Sigmoid colon (tissue), 7 donors: ENCODE measurements at places on chromosomes 6 and 20. TPM values are rescaled to one million over a fixed set of nuclear protein-coding genes. Genes with fewer than 3 reads are reported as not detected.

DEFB124 gene
- total RNA-seq: not detected

C6orf58 gene
- not detected for total RNA-seq

CDH22 gene
- total RNA-seq: 0.55 TPM

PCNA gene
- total RNA-seq: 44.2 TPM

AGPAT1 gene
- 38.6 TPM for total RNA-seq

CCDC170 gene
- 0.71 TPM for total RNA-seq

KIAA0408 gene
- 42.4 TPM for total RNA-seq

BICRAL gene
- total RNA-seq: 18.5 TPM

RALGAPB gene
- 29.3 TPM for total RNA-seq

ESR1 gene
- 1.2 TPM for total RNA-seq
